ENCODE measurements at places on chromosomes 4 and X.
A peak's percentile ranks its signal among the peaks of the same experiment; 100 is the strongest.

DNA sequence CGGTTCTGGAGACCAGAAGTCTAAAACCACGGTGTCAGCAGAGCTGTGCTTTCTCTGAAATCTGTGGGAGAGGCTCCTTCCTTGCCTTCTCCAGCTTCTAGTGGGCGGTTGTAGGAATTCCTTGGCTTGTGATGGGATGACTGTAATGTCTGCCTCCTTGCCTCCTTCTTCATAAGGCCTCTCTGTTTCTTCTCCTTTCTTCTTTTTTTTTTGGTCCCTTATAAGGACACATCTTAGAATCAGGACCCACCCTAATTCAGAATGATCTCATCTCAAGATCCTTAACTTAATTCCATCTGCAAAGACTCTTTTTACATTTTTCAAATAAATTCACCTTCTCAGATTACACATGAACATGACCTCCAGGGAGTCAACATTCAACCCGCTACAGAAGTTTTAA lies 186.9 kb downstream of the STK32B start:
- DNase-seq, result no peak

DNA sequence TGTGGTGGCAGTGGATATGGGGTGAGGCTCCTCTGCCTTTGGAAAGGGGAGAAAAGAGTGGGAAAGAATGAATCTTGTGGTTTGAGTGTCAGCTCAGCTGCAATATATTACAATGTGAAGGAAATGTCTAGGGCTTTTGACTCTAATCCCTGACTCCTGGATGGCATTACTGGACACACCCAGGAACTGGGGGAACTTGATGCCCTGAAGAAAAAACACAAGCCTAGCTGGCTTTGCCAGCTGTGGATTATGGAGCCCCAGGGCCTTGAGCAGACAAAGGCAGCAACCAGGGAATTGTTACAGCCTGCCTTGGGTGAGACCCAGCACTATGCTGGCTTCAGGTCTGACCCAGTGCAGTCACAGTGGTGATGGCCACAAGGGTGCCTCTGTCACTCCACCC lies 57.1 kb upstream of the CYSLTR1 start:
- no peak for DNase-seq

GRCh38 chr4:80125252-80126177 lies 52.5 kb upstream of the ANTXR2 start:
- DNase-seq, result no peak

DNA sequence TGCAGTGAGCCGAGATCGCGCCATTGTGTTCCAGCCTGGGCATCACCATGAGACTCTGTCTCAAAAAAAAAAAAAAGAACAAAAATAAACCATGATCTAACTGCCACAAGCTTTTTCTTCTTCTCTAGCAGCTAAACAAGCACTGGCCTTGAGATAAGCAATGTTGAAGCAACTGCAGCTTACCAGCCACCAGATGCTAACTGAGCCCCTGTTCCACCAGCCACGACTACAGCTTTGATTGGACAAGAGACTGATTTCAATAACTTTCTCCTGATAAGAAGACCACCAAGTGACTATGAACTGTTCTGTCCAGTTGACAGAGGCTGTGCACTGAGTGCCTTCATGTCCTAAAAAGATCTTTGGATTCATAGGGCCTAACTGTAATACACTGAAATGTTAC lies 58.5 kb downstream of the DCTD start:
- DNase-seq, result no peak

DNA sequence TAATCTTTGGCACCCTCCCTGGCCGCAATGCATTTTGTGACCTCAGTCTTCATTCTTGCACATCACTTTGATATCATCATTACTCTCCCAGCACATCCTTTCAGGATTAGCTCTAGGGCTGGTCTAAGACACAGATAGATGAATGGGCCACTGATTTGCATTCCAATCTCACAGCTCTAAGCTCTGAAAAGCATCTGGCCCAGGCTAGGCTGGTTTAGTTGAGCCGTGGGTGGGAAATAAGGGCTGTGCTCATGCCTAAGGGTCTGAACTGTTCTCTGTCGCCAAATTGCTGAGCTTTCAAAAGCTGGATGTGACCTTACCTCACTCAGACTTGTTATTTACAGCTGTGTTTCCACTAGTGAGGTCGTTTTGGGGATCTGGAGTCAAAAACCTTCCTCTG lies 30.0 kb upstream of the SLC9A7 start:
- DNase-seq, result no peak

DNA sequence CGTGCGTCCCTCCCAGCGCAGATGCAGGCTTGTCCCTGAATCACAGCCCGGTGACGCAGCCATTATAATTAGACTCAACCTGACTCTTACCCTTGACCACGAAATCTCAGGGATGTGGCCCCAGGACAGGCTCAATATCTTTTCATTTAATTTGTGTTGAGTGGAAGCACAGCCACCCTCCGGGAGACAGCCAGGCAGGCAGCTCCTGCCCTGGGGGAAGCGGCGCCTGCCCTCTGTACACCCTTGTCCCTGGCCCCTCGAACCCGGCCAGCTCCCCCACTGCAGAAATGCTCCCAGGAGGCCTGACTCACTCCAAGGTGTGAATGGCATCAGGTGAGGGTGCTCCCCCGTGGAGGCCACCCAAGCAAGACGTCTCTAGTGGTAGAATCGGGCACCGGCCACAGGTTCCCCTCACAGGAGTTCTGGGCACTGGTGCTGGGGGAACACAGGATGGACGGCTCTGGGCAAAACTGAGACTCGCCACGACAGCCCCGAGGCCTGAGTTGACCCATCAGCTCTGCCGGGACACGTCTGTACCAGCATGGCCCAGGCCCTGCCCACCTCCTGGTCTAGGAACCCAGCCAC lies 2.7 kb downstream of the CPLX1 start:
- DNase-seq, result no peak

- no peak for DNase-seq
These were observed 63.8 kb upstream of the GATB start for GRCh38 chr4:151824656-151825055.

DNA sequence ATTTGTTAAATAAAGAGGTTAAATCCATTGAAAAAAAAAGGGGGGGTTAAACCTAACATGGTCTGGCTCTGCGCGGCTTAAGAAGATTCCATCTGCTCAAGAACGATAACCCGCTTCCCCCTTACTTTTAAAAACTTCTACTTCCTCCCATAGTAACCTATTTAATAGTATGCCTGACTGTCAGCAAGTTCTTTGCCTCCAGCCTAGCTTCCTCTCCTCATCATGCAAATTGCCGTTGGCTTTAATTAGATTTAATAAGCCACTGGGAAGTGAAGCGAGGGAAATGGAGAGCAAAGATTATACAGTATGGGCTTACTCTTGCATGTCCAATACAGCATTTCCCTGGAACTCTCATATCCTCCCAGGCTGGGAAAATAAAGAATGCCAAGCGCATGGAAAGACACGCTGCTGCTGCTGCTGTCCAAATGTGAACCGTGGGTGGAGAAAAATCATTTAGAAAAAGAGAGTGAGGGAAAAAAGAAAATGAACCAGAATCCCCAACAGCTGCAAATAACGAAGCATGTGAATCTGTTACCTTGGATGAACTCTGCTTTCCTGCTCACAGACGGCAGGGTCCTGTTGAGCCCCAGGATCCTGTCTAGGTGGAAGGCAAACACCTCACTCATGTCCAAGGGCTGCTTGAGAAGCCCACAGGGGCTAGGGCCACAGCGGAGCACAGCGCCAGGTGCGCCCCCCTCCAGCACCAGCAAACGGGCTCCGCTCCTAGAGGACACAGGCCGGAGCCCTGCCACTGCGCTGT lies 2.7 kb downstream of the GASK1B start:
- DNase-seq, result no peak

- no peak for DNase-seq
These were observed 35.2 kb downstream of the SLC25A5 start for GRCh38 chrX:119503484-119503861.

DNA sequence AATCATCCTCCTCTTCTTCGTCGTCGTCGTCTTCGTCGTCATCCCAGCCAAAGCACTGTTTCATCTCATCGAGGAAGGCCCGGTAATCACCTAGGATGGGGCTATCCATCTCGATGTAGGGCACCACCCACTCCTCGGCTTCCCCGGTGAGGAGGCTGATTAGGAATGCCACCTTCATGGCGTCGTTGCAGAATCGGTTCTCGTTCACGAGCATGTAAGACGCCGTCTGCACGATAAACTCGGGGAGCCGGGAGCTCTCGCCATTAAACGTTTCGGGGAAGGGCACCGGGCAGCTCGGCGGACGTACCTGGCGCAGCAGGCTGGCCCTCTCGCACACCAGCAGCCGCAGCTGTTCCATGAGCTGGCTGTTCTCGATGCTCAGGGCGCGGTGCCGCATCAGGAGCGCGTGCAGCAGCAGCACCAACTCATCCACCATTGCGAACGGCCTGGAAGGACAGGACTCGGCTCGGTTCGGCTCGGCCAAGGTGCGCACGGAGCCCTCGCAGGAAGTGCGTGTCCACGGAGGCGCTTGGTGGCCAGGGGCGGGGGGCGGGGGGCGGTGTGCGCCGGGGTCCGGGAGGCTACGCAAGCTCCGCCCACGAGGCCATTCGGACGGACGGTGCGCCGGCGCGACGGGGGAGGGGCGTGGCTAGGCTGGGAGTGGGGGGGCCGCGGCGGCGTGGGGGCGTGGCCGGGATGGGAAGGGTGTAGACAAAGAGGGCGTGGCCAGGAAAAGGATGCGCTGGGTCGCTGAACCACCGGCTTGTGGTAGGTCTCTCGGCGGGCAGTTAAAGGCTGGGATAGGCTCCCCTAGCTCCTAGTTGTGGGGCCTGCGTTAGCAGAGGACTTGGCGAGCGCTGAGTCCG lies at the start of gene LDOC1:
TSS of gene LDOC1 (minus strand) at position 544 of the 866 bp plus-strand sequence. CDS start at position 436, 108 bp downstream.
- peak; percentile 15 for DNase-seq

GRCh38 chrX:72110051-72110875 lies 21.5 kb downstream of the RTL5 start:
- no peak for DNase-seq

GRCh38 chrX:152943826-152944225 lies 46.0 kb downstream of the ZNF185 start:
- no peak for DNase-seq

GRCh38 chr4:153197301-153197700 lies 6.9 kb upstream of the TRIM2 start:
- peak; percentile 9 for DNase-seq

- peak; percentile 16 for DNase-seq
These were observed 496.3 kb downstream of the STPG2 start for GRCh38 chr4:97646997-97647396.

GRCh38 chr4:40562681-40563080 lies 67.0 kb downstream of the RBM47 start:
- DNase-seq, result no peak

DNA sequence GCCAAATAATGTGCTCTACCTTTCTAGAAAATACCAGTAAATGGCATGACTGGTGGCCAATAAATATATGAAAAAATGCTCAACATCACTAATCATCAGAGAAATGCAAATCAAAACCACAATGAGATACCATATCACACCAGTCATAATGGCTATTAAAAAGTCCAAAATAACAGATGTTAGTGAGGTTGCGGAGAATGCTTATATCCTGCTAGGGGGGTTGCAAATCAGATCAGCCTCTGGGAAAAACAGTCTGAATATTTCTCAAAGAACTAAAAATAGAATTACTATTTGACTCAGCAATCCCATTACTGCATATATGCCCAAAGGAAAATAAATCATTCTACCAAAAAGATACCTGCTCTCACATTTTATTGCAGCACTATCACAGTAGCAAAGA lies 115.1 kb downstream of the RASGEF1B start:
- no peak for DNase-seq

GRCh38 chr4:22246847-22247246 lies 269.0 kb downstream of the ADGRA3 start:
- DNase-seq, result no peak
